T-helper 1 cell (primary cell): ENCODE measurements at places on chromosomes 12 and 14.
A peak's percentile ranks its signal among the peaks of the same experiment; 100 is the strongest.

DNA sequence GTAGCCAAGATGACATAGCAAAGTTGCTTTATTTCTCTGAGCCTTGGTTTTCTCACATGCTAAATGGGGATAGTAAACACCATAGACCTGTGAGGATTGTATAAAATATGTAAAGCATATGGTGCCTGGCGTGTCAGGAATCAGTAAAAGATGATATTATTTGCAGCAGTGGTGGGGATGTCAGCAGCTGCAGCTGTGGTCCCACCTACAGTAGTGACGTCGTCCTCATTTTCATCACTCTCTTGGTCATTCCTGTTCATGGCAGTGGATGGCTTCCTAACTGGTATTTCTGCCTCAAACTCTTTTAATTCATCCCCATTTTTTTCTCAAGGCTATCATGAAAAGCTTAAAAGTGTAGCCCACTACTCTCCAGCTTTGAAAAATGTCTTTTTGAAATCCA lies 12.1 kb downstream of the BMAL2 start:
- DNase-seq: no peak

DNA sequence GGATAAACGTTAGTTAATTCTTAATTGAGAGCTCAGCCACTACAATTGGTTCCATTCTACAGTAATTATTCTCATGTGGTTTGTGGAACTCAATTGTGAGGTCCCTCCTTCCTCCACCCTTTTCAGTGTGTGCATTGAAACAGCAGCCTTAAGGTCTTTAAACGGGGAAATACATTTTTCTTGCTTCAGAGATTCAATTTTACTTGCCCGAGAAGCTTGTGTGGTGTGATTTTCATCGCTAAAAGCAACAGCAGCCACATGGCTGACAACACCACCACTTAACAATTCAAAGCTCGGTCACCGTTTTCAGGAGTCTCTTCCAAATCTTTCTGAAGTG lies 733 bp upstream of the PPFIBP1 start:
- no peak for DNase-seq

GRCh38 chr14:79734151-79734550 lies 477.2 kb downstream of the DIO2 start:
- no peak for DNase-seq

GRCh38 chr12:123767613-123768012 lies 5.5 kb downstream of the DNAH10 start:
- no peak for DNase-seq

DNA sequence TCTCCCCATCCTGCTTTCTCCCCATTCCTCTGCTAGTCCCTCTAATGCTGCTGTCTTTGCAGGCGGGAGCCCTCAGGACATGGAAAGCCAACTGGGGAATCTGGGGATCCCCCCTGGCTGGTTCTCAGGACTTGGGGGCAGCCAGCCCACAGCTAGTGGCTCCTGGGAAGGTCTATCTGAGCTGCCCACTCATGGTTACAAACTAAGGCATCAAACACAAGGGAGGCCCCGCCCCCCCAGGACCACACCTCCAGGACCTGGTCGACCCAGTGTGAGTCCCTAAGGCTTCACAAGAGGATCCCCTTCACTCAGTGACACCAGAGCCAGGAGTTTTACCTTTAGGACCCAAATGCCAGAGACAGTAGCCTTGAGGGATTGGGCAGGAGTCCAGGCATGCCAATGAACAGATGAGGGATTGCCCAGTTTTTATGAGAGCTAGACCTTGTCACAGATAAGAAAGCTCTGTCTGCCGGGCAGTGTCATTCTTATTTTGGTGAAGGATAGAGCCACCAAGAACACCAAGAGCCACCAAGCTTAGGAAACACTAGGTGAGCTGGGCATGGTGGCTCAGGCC lies 8.0 kb upstream of the CPNE6 start:
- DNase-seq: no peak

- DNase-seq: no peak
These were observed 756 bp downstream of the TULP3 start for GRCh38 chr12:2891240-2892053.

DNA sequence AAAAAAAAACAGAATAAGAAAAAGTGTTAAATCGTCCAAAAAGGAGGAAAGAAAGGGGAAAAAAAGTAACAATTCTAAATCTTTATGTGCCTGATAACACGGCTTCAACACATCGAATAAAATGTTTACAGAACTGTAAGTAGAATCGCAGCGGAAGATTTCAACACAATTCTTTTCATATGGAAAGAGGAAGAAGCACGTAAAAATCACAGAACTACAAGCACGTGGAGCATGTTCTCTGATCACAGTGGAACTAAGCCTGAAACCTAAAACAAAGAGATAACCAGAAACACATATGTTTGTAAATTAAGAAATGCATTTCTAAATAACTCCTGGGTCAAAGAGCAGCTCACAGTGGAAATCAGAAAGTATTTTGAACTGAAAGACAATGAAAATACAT lies 8.7 kb downstream of the CLEC7A start:
- no peak for DNase-seq

DNA sequence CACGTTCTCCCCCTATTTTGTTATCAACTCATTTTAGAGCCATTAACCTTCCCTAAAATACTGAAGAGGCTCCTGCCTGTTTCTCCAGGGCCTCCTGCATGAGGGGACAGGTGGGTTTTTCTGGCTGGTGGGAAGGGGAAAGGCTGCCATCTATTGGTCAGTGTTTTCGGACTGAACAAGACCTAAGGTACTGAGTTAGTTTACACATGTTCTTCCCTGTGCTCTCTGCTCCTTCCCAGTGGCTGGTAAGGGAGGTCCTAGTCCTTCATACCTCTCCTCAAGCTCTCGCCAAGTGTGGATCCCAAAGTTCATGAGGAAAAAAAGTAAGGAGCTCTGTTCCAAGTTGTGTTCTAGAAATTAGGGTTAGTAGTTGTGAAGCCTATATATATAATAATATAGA lies 357.5 kb downstream of the FSCB start:
- DNase-seq: no peak

GRCh38 chr12:128844031-128844635 lies 9.1 kb upstream of the GLT1D1 start:
- no peak for DNase-seq

DNA sequence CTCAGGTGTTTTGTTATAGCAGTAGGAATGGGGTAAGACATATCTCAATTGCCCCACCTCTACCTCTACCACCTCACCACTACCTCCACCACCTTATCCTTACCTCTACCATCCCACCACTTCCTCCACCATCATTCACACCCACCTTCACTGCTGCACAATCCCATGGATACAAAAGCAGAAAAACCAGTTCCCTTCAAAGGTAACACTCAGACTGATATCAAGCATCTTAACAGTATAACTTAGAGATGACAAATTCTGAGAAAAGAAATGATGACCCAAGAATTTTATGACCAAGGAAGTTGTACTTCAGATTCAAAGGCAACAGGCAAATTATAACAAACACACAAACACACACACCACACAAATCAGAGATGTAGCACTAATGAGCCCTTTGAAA lies 189.4 kb downstream of the NUAK1 start:
- DNase-seq: no peak

- no peak for DNase-seq
These were observed 81.7 kb downstream of the EEA1 start for GRCh38 chr12:92847368-92847767.

DNA sequence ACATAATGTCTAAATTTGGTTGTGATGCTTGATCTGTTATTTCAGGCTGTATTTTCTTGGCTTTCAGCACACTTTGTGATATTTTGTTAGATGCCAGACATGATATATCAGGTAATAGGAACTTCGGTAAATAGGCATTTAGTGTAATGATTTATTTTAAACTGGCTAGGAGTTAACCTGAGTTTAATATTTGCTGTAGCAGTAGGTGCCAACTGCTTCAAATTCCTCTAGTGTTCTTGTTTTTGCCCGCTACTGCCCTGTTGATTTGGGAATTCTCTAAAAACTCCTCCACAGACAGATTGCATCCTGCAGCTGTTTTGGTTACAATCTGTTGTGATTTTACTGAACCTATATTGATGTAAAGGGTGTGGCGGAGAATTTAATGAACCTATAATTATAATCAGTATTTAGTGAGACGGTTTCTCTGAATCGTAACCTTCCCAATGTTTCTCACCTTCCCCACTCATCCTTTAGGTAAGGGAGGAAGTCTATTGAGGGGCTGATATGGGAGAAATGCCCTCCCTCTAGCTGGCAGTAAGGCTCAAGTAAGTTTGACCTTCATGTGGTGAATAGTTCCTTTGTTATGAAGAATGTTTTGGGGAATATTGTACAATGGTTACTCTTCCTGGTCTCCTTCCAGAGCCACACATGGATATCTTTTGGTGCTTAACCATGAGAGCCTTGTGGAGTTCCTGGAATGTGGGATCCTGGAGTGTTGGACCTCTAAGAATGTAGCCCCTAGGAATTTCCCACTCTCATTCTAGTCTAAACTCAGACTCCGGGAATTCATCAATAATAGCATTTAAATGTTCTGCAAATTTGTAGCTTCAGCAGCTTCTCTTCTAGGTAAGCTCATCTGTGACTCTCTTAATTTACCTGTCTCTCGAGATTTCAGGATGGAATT lies 634.1 kb downstream of the FSCB start:
- DNase-seq: no peak

- DNase-seq: no peak
These were observed 14.1 kb downstream of the EIF2B2 start for GRCh38 chr14:75016815-75017214.

DNA sequence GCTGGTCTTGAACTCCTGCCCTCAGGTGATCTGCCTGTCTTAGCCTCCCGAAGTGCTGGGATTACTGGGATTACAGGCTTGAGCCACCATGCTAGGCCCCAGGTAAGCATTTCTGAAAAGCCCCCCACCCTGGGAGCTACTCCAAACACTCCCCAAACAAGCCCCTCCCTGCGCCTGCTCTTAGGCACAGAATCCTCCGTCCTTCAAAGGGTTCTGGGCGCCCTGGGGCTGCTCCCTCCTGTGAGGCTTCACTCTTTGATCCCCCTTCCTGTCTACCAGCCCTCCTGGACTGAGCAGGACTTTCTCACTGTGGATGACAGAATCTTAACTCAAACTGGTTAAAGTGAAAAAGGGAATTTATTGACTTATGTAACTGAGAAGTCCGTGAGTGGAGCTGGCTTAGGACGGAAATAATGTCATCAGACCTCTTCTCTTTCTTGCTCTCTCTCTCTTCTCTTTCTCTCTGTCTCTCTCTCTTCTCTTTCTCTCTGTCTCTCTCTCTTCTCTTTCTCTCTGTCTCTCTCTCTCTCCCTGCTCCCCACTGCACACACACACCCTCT lies 66.9 kb upstream of the CLMN start:
- DNase-seq: no peak

DNA sequence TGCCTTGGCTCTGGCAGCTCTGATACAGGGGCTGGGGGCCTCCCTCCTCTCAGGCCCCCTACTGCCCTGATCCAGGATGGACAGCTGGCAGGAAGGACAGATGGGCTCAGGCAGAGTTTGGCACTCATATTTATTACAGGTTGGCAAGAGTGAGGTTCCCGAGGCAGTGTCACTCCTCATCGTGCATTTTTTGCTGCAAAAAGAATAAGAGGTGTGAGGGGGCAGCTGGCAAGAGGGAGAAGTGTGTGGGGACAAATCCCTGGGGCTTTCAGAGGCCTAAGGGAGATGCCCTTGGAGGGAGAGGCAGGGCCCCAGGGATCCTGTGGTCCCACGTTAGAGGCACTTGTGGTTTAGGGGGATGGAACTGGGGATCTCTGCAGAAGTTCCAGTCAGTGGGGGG lies 5.0 kb downstream of the CMTM5 start:
- DNase-seq: no peak

GRCh38 chr12:15796493-15797141 lies 7.4 kb upstream of the EPS8 start:
- no peak for DNase-seq

GRCh38 chr14:23352506-23353432 lies at the start of gene SLC22A17:
SLC22A17 (minus strand) TSS chr14:23352887.
- DNase-seq: peak; percentile 54

- no peak for DNase-seq
These were observed 235.0 kb downstream of the CRADD start for GRCh38 chr12:93912086-93912733.

DNA sequence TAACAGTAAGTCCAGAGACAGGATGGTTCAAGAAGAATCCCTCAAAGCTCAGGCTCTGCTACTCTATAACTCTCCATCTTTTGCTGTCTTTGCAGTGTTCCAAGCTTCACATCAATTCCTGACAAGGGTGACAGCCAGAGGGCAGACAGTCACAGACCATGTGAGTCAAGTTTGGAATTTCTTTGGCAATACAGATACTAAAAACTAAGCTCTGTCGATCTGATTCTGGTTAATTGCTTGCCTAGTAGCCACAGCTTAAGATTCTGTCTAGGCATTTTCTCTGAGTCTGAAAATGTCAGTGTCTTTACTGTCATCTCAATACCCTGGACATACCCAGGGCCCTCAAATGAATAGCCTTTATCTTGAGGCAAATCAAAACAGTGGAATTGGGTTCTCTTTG lies 153.7 kb downstream of the CEP128 start:
- DNase-seq: no peak

GRCh38 chr12:2265461-2266167 lies 212.8 kb downstream of the CACNA1C start:
- DNase-seq: no peak

- DNase-seq: no peak
These were observed 377 bp upstream of the BCL7A start for GRCh38 chr12:122021193-122021821.

DNA sequence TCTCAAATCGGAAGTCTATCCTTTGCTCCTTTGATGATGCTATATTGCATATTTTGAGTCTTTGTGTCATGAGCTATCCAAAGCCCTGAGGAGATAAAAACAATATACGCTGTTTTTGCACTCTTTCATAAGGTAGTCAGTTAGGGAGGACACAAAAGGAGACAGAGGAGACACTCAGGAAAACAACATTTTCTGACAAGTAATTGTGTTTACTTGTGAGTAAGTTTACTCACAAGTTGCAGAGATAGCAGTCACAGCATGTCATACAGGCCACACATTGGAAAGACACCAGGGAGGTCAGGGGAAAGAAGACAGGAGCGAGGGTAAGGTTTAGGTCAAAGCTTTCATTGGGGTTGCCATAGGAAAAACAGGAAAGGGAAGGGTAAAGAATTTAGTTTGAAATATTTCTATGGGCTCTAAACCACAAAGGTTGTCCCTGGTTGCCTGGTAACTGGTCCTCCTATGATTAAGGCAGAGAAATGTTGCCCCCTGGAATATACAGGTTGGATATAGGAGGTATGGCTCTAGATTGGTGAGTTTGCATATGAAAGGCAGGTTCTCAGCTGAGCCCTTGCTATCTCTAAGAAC lies 7.4 kb upstream of the GABARAPL1 start:
- no peak for DNase-seq

DNA sequence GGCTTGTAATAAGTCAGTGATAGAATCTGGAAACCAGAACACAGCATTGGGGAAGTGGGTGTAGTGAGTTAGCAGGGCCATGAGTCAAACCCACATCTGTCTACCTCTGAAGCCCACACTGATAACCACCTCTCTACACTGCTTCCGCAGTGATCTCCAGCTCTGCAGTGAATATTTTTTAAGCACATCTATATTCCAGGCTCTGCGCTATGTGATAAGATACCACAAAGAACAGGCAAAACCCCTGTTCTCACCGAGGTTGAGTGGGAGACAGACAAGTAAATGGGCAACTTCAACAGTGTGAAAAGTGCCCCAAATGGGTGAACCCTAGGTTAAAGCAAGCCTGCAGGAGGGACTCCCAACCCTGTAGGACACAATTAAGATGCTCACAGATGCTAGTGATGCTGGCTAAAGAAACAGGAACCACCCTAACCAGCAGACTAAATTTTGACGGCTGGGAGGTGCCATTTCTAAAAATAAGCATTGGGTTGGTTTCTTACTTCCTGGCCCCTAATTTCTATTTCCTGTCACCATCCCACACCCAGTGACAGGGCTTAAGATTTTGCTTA lies 375.0 kb downstream of the DPF3 start:
- no peak for DNase-seq

GRCh38 chr12:123164710-123165261 lies 13.9 kb upstream of the PITPNM2 start:
- DNase-seq: no peak
